ENCODE measurements at places on chromosomes 5 and 9.

- DNase-seq: peak; percentile 9
Observed at GRCh38 chr5:587403-587802, 24.7 kb upstream of the CEP72 start.

DNA sequence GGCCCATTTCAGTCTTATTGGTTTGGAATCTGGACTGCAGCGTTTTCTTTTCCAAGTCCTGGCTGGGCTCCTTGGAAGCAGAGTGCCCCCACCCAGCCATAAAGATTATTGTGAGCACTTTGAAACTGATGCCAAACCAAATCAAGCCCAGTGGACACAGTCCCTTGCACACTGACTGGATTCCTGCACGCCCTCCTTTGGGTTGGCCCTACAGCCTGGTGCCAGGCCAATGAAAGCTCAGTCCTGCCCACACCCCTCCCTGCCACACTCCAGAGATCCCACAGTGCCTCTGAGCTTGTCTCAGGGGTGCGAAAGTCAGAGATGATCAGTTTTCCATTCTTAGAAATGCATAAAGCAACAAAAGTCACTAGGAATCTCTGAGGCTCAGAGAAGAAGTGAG lies 181.9 kb downstream of the CETN3 start:
- no peak for DNase-seq

- DNase-seq: no peak
Observed at GRCh38 chr5:103561685-103562452, 720 bp downstream of the NUDT12 start.

DNA sequence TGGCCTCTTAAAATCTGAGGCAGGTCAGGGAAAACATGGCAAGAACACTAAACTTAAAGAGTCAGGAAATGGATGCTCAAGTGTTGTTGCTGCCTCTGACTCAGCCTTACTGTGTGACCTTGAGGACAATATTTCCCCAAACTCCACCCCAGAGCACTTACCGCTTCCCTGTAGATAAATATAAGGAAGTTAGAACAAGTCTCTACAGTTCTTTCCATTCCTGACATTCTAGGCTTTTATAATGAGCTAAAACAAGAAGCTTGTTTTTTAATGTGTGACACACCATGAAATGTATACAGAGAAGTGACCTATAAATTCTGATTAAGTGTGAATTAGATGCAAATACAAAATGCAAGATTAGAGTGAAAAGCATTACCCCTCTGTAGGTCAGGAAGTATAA lies 129.3 kb downstream of the GRIA1 start:
- DNase-seq: no peak

GRCh38 chr5:122500245-122501088 lies 188.4 kb downstream of the SNCAIP start:
- DNase-seq: peak; percentile 34

GRCh38 chr5:55136521-55136920 lies 23.4 kb upstream of the GPX8 start:
- no peak for DNase-seq

GRCh38 chr9:23586906-23587305 lies 239.1 kb downstream of the ELAVL2 start:
- DNase-seq: no peak

DNA sequence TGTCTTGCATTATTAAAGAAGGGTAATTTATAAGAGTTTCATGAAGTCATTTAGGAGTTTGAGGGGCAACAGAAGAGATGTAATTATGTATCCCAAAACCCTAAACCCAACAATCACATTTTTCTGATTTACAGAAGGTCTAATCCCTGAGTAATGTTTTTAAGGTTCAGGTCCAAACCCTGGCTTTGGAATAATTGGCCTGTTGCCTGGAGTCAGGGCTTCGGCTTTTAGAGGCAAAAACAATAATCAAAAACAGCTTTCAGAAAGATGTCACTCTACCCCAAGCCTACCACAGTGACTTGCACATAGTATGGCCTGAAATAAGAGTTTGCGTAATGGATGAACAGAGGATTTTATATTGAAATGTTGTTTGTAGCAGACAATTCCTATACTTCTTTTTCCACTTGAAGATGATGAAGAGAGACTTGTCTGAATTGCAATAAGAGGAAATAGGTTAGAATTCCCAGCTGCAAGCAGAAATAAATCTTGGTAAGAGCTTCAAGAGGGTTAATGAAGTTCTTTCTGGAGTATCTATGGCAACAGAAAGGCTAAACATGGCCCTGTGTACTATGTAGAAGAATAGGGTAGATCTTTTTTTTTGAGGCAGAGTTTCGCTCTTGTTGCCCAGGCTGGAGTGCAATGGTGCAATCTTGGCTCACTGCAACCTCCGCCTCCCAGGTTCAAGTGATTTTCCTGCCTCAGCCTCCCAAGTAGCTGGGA lies 152.0 kb downstream of the GPBP1 start:
- DNase-seq: no peak

DNA sequence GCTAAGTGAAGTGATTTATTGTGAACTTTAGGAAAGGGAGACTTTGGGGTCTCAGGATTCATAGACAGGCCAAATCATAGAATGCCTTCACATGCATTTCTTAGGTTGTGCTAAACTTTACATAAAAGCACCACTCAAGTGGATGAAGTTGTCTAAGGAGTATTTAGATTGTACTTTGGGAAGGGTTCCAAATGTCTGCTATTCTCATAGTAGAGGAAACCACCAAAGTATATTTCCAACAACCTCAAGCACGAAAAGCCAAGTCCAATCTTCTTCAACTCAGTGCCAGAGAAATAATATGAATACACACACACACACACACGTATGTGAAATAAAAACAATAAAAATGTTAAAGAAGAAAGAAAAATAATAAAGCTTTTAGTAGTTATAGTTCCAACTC lies 41.8 kb downstream of the ENC1 start:
- no peak for DNase-seq

GRCh38 chr5:96096724-96097123 lies 135.1 kb upstream of the ELL2 start:
- no peak for DNase-seq

GRCh38 chr5:79209505-79209904 lies 26.4 kb upstream of the JMY start:
- DNase-seq: no peak

DNA sequence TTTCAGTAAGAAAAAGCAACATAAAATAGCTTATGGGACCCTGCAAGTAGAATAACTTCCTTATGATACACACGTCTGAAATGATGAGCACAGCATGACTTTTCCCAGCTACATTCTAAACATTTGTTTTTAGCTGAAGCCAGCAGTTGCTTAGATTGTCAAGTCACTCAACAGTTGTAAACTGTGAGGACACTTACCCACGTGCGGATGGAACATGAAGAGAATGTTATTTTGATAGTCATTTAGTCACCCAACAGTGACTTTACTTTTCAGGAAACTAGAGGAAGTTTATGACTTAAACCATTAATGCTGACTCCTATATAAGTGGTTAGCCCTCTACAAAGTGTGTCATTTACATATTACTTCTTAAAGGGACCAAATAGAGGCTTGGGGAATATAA lies 3.0 kb downstream of the HACD4 start:
- DNase-seq: no peak

DNA sequence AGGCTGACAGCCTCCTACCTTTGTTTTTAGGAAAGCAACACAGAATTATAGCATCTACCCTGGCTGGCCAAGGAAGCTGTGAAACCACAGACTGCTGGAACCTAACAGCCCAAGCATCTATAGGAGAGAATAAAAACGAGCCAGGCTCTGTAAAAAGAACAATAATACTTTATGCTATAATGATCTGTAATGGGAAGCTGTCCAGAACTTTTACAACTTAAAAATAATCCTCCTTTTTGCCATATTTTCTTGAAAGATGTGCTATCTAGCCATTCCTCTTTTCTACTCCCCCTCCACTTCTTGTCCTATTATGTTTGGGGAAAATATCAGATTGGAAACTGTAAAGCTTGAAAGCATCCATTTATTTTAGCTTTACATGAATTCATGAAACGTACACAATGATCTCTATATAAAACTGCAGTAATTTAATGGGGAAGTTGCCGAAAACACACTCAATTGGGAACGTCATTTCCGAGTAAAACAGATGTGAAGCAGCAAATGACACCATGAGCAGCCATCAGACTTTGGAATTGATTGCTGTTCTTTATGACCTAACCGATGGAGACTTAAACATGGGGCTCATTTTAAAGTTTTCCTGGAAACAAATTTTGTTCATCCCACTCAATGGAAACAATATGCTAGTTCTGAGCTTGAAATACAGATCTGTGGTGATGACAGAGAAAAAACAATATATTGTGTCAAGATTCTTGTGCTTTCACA lies 450.3 kb upstream of the CLINT1 start:
- no peak for DNase-seq

DNA sequence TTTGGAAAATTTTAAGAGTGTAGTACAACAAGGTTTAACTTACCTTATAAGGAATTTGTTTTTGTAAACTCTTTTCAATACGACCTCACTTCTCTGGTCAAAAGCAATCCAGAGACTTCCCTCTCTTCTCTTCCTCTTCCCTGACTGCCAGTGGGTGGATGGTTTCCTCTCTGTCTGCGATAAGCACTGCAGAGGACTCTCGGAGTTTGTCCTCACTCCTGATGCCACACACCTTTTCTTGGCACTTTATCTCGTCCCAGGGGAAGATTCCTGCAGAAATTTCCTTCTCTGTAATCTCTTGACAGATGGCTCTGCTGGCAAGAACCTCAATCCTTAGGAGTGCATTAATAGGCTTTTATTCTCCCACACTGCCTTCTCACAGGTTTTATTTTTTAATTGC lies 641.6 kb downstream of the NR2F1-AS1 start:
- no peak for DNase-seq

DNA sequence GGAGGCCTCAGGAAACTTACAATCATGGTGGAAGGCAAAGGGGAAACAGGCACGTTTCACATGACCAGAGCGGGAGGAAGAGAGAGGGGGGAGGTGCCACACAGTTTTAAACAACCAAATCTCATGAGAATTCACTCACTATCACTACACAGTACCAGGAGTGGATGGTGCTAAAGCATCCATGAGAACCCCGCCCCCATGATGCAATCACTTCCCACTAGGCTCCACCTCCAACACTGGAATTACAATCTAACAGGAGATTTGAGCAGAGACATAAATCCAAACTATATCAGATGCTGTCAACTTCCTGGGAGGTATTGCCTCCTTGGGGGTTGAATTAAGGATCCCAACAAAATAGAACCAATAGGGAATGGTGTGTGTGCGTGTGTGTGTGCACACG lies 407.1 kb downstream of the MED10 start:
- no peak for DNase-seq

- DNase-seq: peak; percentile 10
Observed at GRCh38 chr5:10622810-10623209, 58.9 kb downstream of the ANKRD33B start.

GRCh38 chr5:52139888-52140615 lies 647.7 kb upstream of the ITGA1 start:
- no peak for DNase-seq

GRCh38 chr9:2610985-2611384 lies 10.6 kb upstream of the VLDLR start:
- DNase-seq: no peak

DNA sequence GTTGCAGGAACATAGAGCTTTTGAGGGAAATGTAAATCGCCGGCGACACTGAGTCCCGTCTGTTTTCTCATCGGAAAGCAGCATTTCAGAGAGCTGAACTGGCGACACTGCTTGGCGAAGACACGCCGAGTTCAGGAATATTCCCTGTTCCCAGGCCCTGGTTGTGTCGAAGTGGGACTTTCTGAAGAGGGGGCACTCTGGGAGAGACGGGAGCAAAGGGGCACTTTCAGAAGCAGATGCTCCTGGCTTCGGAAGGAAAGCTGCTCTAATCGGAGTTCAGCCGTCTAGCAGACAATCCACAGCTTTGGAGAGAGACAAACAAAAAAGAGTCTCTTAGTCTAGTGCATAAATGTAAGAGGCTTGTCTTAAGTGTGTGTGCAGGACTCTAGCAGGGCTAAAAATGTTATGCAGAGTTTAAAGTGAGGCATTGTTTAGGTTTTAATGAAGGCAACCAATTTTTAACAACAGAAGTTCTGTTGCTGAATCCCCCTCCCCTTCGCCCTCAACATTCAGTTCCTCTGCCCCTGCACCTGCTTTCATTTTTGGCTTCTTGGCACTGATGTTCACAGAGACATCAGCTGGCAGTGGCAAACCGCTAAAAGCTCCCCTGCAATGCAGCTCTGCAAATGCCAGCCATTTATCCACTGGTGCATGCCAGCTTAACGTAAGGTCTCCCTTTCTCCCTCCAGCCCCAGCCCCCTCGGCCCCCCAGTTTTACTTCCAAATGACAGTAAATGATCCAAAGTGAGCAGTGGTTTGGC lies 289.5 kb upstream of the MPDZ start:
- DNase-seq: no peak

DNA sequence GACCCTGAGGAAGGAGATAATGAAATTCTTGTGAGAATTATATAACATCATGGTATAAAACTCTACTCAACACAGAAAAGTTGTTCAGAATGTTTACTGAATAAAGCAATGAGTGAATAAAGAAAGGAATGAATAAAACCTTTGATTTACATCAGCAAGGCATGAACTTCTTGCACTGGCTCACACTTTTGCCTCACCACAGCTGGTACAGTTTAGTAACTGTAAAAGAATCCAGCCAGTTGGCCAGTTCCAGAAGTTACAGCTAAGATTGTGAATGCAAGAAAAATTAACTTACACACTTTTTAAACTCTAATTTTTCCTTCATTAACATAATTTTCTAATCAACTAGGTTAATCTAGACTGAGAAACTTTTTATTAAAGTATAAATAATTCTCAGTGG lies 490.9 kb downstream of the NFIB start:
- no peak for DNase-seq

DNA sequence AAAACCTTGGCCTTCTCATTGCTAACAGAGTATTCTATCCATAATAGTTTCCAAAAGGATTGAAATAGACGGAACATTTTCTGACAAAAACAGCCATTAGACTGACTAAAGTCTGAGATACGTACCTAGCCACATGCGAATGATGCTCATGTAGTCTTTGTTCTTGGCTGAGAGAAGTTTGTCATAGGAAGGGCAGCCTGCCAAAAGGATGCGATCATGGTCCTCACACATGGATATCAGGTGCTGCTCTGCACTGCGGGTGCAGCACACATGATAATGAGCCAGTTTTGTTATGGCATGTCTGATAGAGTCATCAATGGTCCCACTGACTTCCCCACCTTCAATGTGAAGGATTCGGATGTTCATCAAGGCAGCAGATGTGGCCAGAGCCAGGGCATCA lies 12.3 kb downstream of the GNE start:
- no peak for DNase-seq

DNA sequence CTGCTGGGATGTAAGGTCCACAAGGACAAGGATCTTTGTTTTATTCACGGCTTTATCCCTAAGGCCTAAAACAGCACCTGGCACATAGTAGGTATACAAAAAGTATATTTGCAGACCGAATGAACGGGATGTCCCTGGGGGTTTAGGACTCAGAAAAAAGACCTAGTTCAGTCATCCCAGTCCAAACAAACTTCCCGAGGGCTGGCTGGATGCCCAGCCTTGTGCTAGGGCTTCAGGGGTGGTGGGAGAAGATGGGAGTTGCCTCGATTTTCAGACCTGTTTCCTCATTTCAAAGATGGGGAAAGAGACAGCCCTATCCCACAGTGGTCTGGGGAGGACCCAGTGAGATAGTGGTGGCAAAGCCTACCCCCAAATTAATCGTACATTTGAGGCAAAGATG lies 3.0 kb upstream of the PROB1 start:
- DNase-seq: no peak

GRCh38 chr5:64666078-64666477 lies 24.2 kb upstream of the SHISAL2B start:
- no peak for DNase-seq

GRCh38 chr9:86282979-86283535 lies 719 bp upstream of the ISCA1 start:
- DNase-seq: no peak

- no peak for DNase-seq
Observed at GRCh38 chr5:133390416-133391353, 221.7 kb downstream of the FSTL4 start.

All from adrenal gland (tissue), 19 donors.